CD4-positive, alpha-beta T cell treated with Interleukin-21 for 1 hour (primary cell): ENCODE measurements at places on chromosomes 1 and 21.
A peak's percentile ranks its signal among the peaks of the same experiment; 100 is the strongest.

DNA sequence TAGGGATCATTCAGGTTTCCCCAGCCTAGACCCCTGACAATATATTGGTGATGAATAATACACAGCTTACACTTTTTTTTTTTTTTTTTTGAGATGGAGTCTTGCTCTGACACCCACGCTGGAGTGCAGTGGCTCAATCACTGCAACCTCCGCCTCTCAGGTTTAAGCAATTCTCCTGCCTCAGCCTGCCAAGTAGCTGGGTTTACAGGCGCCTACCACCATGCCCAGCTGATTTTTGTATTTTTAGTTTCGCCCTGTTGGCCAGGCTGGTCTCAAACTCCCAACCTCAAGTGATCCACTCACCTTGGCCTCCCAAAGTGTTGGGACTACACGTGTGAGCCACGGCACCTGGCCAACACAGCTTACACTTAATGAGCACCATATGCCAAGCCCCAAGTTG lies 7.2 kb downstream of the VASH2 start:
- DNase-seq = no peak

DNA sequence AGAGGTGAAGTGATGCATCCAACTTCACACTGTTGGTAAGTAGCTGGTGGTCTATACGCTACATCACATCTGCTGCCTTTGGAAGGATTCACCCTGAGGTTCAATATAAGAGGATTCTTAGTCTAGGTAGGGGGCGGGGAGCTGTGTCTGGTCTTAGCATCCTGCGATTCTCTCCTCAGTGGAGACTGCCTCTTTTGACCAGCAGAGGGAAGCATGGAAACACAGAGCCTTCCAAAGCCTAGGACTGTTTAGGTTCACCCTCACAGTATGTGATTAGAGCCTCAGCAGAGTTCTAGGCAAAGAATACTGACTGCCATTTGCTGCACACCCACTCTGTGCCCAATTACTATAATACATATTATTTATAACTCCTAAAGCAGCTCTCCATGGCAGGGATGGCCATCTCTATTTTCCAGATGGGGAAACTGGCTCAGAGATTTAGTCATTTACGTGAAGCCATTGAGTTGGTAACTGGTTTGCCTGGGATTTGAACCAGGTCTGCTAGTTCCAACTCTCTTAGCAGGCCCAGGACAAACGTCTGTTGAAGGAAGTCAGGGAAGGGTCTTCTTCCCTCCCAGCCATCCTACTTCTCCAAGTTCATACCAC lies 28.9 kb upstream of the EFCAB14 start:
- no peak for DNase-seq

DNA sequence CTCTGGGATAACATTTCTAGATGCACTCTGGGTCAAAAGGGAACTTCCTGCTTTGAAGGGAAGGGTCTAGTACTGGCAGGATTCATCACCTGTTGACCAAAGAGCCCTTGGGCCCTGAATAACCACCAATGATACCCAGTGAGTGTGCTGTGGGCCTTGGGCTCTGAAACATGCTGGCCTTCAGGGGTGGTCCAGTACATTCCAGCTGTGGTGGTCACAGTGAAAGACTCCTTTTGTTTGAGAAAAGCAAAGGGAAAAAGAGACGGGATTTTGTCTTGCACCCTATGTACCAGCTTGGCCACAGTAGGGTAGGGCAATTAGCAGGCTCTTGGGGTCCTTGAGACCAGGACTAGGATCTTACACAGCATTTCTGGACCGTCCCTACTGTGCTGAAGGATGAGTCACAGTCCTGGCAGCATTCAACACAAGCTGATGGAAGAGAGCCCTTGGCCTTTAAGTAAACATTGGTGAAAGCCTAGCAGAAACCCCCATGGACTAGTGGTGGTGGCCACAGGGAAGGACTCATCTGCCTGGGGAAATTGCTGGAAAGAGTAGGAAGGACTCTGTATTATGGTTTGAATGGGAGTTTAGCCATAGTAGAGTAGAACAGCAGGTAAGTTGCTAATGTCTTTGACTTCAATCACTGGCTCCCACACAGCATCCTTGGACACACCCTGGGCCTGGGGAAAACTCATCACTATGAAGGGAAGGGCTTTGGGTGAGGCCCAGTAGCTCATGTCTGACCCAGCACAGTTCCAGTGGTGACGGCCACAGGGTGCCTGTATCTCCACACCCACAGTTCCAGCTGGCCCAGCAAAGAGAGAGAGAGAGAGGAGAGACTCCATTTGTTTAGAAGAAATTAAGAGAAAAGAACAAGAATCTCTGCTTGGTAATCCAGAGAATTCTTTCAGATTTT lies 87.5 kb downstream of the COL24A1 start:
- no peak for DNase-seq

GRCh38 chr1:10528066-10529014 lies 53.6 kb downstream of the PEX14 start:
- DNase-seq = no peak

GRCh38 chr1:218394416-218394815 lies 49.3 kb downstream of the TGFB2 start:
- DNase-seq = no peak

GRCh38 chr21:40422896-40423635 lies 423.9 kb downstream of the DSCAM start:
- DNase-seq = no peak

DNA sequence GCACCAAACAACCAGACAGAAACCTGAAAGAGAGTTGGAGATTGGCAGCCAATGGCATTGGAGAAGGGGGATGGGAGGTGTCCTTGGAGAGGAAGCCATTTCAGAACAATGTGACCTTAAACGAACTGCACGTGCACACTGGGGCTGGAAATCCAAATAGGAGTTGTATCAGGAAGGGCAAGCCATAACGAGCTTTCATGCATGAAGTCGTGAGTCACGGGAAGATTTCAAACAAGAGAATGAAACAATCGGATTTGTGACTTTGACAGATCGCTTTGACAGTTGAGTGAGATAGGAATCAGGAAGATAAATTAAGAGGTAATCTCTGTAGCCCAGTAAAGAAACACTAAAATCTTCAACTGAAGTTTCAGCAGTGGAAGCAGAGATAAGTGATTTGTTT lies 445.8 kb upstream of the ZP4 start:
- DNase-seq = no peak

- peak; percentile 34 for DNase-seq
Measured at GRCh38 chr1:46489638-46490405, at the start of gene DMBX1. DMBX1 (plus strand) TSS chr1:46489836; CDS start chr1:46507011, 17,175 bp downstream.

GRCh38 chr21:29504751-29505321 lies 206.1 kb downstream of the BACH1 start:
- no peak for DNase-seq

- DNase-seq = no peak
Measured at GRCh38 chr1:225361176-225361575, 66.7 kb downstream of the LBR start.

DNA sequence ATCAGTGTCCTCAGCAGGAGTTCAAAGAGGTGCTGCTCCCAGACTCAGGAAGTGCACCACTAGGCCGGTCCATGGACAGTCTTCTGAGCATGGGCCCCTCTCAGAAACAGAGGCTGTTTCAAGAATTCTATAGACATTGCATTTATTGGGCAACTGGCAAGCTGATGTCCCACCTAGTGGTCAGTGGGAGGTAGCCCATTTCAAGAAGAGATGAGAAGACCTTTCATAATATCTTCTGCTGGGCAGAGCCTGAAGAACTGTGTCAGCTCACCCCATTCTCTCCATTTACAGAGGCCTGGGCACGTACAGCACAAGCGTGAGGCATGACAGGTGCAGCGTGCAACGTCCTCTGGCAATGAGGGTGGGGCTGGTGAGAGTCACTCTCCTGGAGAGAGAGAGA lies 216.0 kb downstream of the DYRK1A start:
- peak; percentile 13 for DNase-seq

GRCh38 chr1:169249611-169250010 lies 118.0 kb downstream of the NME7 start:
- DNase-seq = no peak

- DNase-seq = no peak
Measured at GRCh38 chr1:224777180-224777579, 152.3 kb upstream of the DNAH14 start.

DNA sequence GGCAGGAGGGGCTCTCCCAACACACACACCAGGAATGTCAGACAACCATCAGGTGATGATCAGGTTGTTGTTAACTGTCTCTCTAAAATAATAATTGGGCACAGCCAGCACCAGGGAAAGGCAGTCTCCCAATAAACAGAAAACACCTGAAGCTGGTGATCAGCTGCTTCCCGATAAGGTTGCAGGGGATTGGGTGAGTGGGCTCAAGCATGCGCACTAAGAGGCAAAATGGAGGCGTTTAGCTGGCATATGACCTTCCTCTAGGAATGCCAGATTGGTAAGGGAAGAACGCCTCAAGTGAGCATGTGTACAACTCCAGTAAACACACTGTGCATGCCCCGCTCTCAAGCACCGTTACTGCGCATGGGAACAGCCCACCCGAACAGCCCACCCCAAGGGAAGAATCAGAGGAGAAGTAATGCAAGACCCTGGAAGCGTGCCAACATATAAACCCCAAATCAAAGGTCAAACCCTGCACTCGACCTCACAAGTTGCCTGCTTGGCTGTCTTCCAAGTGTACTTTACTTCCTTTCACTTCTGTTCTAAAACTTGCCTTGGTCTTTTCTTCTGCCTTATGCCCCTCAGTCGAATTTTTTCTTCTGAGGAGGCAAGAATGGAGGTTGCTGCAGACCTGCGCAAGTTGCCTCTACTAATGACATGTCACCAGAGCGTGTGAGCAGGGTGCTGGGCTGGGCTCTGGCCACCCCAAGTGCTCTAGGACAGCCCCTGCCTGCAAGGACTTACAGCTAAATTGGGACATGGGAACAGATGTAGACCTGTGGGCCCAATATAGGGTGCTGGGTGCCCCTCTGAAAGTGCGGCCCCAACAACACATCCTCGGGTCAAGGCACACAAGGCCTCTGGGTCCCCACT lies 200.8 kb downstream of the RHOU start:
- DNase-seq = no peak

DNA sequence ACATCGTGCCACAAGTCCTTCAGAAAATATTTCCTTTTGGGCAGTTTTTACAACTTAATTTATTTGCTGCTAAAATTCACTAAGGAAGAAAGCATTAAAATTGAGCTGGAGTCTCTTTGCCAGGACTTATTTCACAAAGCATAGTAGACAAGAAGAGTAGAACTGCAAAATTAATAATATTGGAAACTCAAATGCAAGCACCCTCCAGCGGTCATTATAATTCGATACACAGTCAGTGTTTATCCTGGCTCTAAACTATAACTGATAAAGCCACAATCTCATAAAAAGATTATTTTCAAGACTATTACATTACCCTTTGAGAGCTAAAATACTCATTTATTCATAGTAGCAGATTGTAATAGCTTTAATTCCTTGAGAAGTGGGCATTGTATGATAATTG lies 655.4 kb downstream of the RWDD3 start:
- no peak for DNase-seq

GRCh38 chr1:90210633-90211491 lies 216.0 kb downstream of the ZNF326 start:
- no peak for DNase-seq

- no peak for DNase-seq
Measured at GRCh38 chr1:228918335-228918734, 183.1 kb downstream of the RHOU start.

DNA sequence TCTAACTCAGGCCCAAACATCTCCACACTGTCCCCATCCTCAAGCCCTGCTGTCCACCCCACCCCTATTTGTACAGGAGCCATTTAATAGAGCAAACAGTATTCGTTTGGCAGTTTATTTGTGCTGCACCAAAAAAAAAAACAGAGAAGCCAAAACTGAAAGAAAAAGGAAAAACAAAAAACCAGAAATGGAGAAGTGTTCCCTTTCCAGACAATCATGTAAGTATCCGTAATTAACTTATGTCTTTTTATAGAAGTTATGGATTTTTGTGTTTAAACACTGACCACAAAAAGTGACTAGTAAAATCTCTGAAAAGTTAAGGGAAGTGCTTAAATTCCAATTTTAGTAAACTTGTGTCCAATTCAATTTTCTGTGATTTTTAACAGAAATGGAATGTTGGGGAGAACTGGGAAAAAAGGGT lies 40.4 kb upstream of the ZBTB18 start:
- DNase-seq = no peak

- DNase-seq = no peak
Measured at GRCh38 chr1:201299968-201300367, 16.7 kb downstream of the PKP1 start.

- no peak for DNase-seq
Measured at GRCh38 chr1:19260211-19261138, 8.9 kb downstream of the MRTO4 start.

DNA sequence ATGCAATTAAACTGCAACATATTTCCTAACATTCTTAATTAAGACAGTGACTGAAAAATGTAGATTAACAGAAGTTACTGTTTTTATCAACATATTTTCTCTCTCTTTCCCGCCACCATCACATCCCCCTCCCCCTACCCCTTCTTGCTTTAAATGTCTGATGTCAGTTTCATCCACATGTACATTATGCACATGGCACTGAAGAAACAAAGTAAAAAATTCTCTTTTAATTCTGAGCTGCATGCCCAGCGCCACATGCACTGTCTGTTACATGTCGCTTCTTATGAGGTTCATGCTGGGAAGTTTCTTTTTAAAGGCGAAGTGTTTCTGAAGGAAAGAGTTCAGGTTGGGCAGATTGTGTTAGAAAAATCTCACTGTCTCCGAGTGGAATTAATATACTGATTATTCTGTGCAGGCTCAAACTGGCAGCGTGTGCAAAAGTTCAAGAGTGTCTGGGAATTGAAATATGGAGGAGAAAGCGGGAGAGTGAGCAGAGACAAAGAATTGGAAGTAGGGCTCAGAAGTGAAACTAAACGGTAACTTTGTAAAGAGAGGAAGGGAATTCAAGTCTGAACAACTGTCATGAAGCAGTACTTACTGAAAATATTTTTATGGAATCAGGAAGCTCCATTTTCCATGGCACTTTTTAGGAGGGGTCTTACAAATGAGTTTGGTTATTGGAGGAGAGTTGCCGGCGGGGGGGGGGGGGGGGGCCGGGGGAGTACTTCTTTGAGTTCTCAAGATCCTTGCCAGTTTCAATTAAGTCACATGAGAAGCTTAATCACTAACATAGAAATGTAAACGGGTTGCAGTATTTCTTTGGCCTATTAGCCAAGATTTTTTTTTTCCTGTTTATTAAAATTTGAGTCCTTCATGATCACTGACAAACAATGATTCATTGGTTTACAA lies 217.6 kb downstream of the SDCCAG8 start:
- no peak for DNase-seq

DNA sequence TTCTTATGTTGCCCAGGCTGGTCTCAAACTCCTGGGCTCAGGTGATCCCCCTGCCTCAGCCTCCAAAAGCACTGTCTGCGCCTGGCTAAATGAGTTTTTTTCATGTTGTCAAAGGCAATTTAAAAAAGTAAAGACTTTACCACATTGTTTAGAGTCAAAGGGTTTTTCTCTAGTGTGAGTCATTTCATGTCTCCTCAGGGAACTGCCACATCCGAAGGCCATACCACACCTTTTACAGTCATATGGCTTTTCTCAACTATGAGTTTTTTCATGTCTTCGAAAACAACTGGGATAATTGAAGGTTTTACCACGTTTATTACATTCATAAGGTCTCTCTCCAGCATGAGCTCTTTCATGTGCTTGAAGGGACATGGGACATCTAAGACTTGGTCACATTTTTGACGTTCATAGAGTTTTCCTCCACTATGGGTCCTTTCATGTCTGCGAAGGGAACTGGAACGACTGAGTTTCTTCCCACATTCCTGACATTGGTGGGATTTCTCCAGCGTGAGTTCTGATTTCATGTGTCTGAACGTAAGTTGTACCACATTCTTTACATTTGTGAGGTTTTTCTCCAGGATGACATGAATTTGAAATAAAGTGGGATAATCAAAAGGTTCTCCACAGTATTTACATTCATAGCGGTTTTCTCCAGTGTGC lies 65.6 kb downstream of the UCHL5 start:
- no peak for DNase-seq

- DNase-seq = no peak
Measured at GRCh38 chr1:211643324-211644212, 31.9 kb downstream of the NEK2 start.
